ENCODE measurements at places on chromosomes 6 and 20. TPM values are rescaled to one million over a fixed set of nuclear protein-coding genes. Genes with fewer than 3 reads are reported as not detected.

Gene SLCO4A1
- total RNA-seq: 57.5 TPM

Gene PNPLA1
- total RNA-seq: not detected

DNA sequence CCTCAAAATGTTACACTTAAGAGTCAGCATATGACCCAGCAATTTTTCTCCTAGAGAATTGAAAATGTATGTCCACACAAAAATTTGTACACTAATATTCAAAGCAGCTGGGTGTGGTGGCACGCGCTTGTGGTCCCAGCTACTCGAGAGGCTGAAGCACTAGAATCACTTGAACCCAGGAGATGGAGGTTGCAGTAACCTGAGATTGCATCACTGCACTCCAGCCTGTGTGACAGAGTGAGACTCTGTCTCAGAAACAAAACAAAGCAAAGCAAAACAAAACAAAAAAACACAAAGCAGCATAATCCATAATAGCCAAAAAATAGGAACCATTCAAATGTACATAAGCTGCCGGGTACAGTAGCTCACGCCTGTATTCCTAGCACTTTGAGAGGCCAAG lies 1.6 kb upstream of the RPF2 start:
- peak overlapping the region; percentile 97 for H3K4me3 ChIP-seq
- DNase-seq: no peak
- H3K27me3 ChIP-seq: no peaks in the 10 kb centered on the region
- H3K36me3 ChIP-seq: peaks cover 10% of the 10 kb centered on the region
- peak overlapping the region; percentile 67 for H3K27ac ChIP-seq

GRCh38 chr6:834190-834589 lies 141.3 kb upstream of the EXOC2 start:
- no peaks in the 10 kb centered on the region for H3K4me1 ChIP-seq
- H3K27ac ChIP-seq: peak overlapping the region; percentile 70
- peaks cover 8% of the 10 kb centered on the region for H3K27me3 ChIP-seq
- no peak for DNase-seq

DNA sequence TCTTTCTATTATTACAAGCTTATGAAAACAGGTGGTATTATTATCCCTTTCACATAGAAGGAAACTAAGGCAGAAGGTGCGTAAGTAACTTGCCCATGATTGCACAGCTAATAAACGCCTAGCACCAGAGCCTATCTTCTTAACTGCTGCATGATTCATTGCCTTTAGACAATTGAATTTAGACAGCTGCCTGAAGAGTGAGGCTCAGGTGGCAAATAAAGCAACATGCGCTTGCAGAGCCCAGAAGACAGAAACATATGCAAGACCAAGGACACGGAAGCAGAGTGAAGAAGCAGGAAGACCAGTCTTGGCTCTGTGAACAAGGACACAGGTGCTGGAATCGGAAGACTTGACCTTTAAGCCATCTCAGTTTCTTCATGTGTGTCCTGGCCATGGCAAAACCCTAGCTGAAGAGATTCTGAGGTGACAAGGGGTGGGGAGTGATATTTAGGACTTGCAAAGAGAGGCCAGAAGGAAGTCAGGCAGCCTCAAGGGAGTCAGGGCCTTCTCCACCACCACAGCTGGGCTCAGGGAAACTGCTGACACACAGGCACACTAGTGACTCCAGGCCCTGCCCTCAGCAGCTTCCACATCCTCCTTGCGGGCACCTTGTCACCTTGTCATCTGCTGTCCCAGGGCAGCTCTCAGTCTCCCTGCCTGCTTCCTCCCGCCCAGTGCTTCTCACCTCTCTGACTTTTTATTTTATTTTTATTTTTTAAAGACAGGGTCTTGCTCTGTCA lies 91.7 kb upstream of the SLC22A16 start:
- H3K36me3 ChIP-seq: no peaks in the 10 kb centered on the region
- no peak overlapping the region for H3K4me3 ChIP-seq
- H3K4me1 ChIP-seq: peaks cover 8% of the 10 kb centered on the region
- no peaks in the 10 kb centered on the region for H3K27me3 ChIP-seq
- no peak for DNase-seq

GRCh38 chr20:62935204-62935967 lies 2.6 kb upstream of the GID8 start:
- peaks cover 16% of the 10 kb centered on the region for H3K36me3 ChIP-seq
- no peak overlapping the region for H3K27ac ChIP-seq
- no peak overlapping the region for H3K4me3 ChIP-seq

GRCh38 chr6:6987749-6988148 lies 120.0 kb upstream of the RREB1 start:
- no peak for DNase-seq
- H3K36me3 ChIP-seq: no peaks in the 10 kb centered on the region
- peaks cover 4% of the 10 kb centered on the region for H3K27me3 ChIP-seq

- no peaks in the 10 kb centered on the region for H3K36me3 ChIP-seq
- H3K4me1 ChIP-seq: peaks cover 2% of the 10 kb centered on the region
- no peak overlapping the region for H3K27ac ChIP-seq
- no peak for DNase-seq
- no peaks in the 10 kb centered on the region for H3K27me3 ChIP-seq
- H3K4me3 ChIP-seq: no peak overlapping the region
Observed at GRCh38 chr20:43495388-43495787, 12.1 kb upstream of the L3MBTL1 start.

- H3K27me3 ChIP-seq: no peaks in the 10 kb centered on the region
- peaks cover 17% of the 10 kb centered on the region for H3K4me1 ChIP-seq
- H3K36me3 ChIP-seq: peaks cover 1% of the 10 kb centered on the region
- peak overlapping the region; percentile 86 for H3K4me3 ChIP-seq
- H3K27ac ChIP-seq: peak overlapping the region; percentile 96
Observed at GRCh38 chr20:45374101-45374467, 4.0 kb downstream of the TP53TG5 start.

DNA sequence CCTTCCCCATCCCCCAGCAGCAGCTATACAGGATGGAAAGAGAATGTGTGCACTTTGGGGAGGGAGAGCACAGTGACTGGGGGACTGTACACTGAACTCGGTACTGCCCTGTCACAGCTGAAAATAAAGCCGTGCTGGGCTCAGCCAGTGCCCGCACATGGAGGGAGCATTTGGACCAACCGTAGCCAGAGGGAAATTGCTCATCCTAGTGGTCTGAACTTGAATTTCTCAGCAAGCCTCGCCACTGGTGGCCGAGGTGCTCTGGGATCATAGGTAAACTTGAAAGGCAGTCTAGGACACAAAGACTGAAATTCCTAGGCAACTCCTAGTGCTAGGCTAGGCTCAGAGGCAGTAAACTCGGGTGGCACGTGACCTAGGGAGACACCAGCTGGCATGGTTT lies 61.0 kb downstream of the DZANK1 start:
- no peak overlapping the region for H3K27ac ChIP-seq
- peaks cover 4% of the 10 kb centered on the region for H3K36me3 ChIP-seq
- DNase-seq: no peak
- no peak overlapping the region for H3K4me3 ChIP-seq

DNA sequence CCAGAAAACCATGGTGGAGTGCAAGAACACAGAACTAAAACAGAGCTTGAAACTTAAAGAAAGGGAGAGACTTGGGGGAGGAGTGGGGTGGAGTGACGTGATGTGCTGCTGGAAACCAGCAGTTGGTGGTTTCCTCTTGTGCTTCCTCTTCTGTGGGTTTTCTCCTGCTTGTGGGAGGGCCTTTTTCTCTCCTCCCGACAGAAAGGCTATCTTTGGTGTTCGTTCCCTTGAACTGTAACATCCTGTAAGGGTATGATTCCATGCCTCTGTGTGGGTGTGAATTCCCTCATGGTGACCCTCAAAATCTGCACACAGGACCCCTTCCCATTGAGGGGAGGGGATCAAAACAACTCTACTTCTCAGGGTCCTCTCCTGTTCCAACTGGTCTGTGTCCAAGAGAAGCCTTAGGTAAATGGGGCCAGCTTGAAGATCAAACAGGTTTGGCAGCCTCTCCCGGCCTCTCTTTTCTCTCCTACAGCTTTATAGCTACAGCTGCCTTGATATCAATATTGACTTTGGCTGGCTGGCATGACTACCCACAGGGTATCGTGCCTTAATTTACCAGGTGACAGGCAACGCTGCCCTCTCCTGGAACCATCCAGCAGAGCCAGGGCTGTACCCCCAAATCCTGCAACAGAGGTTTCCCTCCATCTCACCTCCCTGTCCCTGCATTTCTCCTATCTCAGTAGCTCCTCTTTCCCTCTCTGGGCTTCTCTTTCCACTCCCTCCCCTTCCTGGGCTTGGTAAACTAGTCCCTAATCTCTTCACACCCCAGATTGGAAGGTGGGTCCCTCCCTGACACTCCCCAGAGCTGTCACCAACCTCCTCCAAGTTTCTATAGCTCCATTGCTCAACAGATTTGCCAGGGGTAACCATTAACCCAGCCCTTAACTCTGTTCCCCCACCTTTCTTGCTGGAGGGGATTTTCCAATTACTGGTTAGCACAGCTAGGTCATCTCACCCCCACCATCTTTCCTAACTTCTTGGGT lies 1.5 kb upstream of the MSH5 start:
- no peaks in the 10 kb centered on the region for H3K27me3 ChIP-seq
- H3K36me3 ChIP-seq: peaks cover 40% of the 10 kb centered on the region
- peaks cover 59% of the 10 kb centered on the region for H3K4me1 ChIP-seq
- DNase-seq: peak; percentile 62
- peak overlapping the region; percentile 98 for H3K4me3 ChIP-seq
